ENCODE measurements at places on chromosomes 7 and 10. TPM values are rescaled to one million over a fixed set of nuclear protein-coding genes. Genes with fewer than 3 reads are reported as not detected.

Gene CACNB2
- 7.9 TPM for polyA plus RNA-seq

Gene ASL
- polyA plus RNA-seq, result 26.8 TPM

Gene OR2F2
- polyA plus RNA-seq, result not detected

Gene AGBL3
- polyA plus RNA-seq, result 2.6 TPM

Gene SVOPL
- polyA plus RNA-seq, result not detected

Gene C10orf67
- polyA plus RNA-seq, result not detected

Gene LRRC61
- polyA plus RNA-seq, result 2.6 TPM

Gene PLEKHS1
- 0.03 TPM for polyA plus RNA-seq

Gene TMEM178B
- polyA plus RNA-seq, result 0.05 TPM

Gene PALD1
- 5.7 TPM for polyA plus RNA-seq

Gene EXOSC1
- polyA plus RNA-seq, result 41.9 TPM

Gene AKR1D1
- polyA plus RNA-seq, result not detected

Gene AKR1E2
- polyA plus RNA-seq, result 5.0 TPM

Gene FRG2B
- polyA plus RNA-seq, result not detected

Gene MEOX2
- 5.4 TPM for polyA plus RNA-seq

Gene NOS3
- 0.63 TPM for polyA plus RNA-seq

Gene CDK1
- polyA plus RNA-seq, result 1.2 TPM

Gene CALHM1
- polyA plus RNA-seq, result not detected

Gene COL26A1
- polyA plus RNA-seq, result not detected

Gene SPACDR
- not detected for polyA plus RNA-seq

Gene GCK
- 6.6 TPM for polyA plus RNA-seq

Gene AKR1C4
- not detected for polyA plus RNA-seq

Gene GFRA1
- polyA plus RNA-seq, result under 0.01 TPM

Gene GRID2IP
- not detected for polyA plus RNA-seq

Gene LOXL4
- polyA plus RNA-seq, result 3.9 TPM

Gene SPDYE9
- polyA plus RNA-seq, result not detected

Gene KCNIP2
- 4.3 TPM for polyA plus RNA-seq

Gene HILPDA
- polyA plus RNA-seq, result 11.7 TPM

Gene SLC18A2
- polyA plus RNA-seq, result 0.08 TPM

Gene FAM221A
- 1.8 TPM for polyA plus RNA-seq

Gene WDR86
- not detected for polyA plus RNA-seq
